ENCODE measurements at places on chromosomes 6 and 20.

- no peak for DNase-seq
Measured at GRCh38 chr6:123925842-123926399, 122.3 kb downstream of the NKAIN2 start.

DNA sequence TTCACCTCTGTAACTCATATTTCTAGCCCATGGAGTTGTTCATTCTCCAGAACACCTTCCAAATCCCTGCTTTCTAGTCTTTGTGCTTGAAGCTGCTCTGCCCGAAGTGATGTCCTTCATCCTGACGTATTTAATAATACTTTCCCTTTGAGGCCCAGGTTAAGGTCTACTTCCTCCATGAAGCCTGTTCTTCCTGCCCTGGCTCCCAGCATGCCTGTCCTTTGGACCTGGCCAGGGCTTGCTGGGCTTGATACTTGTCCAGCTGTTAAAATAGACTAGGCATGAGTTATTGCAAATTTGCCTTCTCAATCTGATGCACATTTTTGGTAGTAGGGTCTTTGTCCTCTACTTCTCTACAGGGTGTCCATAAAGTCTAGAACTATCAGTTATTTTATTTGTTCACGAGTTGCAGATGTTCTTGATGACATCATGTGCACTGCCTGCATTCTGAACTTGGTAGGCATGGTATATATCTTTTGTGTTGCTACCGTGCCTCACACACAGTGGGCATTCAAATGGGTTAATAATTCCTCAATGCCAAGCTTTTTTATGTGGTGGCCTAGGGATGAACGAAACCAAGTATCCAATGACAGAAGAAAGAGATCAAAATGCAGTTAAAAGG is 3.1 kb upstream of the MAP7 start:
- no peak for DNase-seq

- DNase-seq = no peak
Measured at GRCh38 chr6:54002116-54002515, 109.1 kb upstream of the MLIP start.

- no peak for DNase-seq
Measured at GRCh38 chr6:36855750-36856149, 16.5 kb upstream of the CPNE5 start.

- DNase-seq = no peak
Measured at GRCh38 chr6:112116221-112116620, 28.8 kb downstream of the FAM229B start.

GRCh38 chr6:82032444-82032843 is 215.1 kb downstream of the IBTK start:
- DNase-seq = no peak
